NCI-H1436 treated with DMSO at 0.1 percent for 48 hours (cell line): ENCODE measurements at places on chromosomes 4 and X.

DNA sequence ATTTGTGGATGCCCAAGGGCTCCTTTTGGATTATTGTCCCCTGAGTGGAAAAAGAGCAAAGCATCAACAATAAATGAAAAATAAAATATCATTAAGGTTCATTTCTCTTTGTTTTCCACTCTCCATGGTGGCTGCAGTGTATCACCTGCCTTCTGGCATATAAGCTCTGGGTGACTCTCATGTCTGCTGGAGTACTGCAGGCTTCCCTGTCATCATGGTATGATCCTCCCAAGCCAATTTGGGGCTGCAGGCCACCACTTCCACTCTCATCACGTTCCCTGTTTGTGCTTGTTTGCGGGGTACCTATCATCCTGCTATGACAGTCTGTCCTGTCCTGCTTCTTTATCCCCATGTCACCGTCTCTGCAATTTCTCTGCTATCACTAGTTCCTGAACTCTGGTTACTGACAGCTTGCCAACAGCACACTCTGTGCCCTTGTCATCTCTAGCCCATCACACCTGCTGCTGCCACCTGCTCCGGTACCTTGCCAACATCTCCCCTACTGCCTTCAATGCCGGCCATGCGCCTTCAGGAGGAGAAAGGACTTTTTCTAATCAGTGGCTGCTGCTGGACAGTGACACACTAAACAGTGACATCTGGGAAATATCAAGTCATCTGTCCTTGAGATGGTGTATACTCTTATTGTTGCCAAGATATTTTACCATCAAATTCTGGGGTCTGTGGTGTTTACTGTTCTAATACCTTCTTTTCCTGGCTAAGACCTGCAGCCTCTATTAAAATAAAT is 23.0 kb upstream of the FGF5 start:
- DNase-seq, result no peak

DNA sequence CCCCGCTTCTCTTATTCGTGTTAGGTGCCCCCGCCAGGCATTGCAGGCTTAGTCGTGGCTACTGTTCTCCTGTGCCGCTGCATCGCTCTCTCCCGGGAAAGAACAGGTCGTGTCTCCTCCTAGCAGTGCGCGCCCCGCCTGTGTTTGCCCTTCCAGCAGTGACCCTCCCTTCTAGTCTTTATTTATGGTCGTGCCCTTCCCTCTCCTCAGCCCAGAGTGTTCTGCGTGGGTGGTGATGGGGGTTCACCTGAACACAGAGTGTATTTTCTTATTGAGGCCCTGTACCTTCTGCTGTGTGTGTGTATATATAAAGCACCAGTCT is 15.2 kb downstream of the USP11 start:
- DNase-seq, result no peak

DNA sequence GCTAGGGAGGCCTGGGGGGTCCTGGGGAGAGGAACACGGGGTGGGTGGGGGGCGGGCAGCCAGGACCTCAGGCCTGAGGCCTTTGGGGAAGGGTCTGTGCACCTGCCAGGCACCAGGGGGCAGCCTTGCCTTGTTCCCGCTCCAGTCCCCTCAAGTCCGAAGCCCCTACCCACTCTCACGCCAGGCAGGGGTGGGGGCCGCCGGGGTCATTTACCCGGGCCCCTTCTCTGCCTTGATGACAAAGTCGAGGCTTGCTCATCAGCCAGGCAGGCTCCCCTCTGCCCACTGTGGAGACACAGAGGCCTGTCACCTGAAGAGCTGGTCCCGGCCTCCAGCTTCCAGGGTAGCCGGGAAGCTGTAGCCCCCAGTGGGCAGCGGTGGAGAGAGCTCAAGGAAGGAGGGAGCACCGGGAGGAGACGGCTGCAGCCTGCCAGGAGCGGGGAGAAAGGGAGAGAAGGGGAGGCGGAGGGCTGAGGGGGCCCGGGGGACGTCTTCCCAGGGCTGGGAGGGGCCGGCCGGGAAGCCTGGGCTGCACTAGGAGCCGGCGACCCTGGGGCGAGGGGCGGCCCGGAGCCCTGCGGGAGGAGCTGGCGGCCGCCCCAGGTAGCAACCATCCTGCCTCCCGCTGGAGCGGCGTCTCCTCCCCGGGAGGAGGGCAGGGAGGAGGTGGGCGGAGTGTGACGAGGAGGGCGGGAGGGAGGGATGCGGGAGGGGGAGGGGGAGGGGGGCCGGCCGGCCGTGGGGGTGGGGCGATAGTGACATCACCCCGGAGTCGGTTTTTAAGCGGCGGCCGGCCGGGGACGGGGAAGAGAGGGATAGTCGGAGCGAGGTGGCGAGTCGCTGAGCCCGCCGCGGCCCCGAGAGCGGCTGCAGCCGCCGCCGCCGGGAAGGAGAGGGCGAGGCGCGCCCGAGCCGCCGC is at the start of gene SLC6A8:
TSS of gene SLC6A8 (plus strand) at position 806 of the 919 bp plus-strand sequence. CDS start 649 bp downstream, outside the sequence.
- peak; percentile 2 for DNase-seq

DNA sequence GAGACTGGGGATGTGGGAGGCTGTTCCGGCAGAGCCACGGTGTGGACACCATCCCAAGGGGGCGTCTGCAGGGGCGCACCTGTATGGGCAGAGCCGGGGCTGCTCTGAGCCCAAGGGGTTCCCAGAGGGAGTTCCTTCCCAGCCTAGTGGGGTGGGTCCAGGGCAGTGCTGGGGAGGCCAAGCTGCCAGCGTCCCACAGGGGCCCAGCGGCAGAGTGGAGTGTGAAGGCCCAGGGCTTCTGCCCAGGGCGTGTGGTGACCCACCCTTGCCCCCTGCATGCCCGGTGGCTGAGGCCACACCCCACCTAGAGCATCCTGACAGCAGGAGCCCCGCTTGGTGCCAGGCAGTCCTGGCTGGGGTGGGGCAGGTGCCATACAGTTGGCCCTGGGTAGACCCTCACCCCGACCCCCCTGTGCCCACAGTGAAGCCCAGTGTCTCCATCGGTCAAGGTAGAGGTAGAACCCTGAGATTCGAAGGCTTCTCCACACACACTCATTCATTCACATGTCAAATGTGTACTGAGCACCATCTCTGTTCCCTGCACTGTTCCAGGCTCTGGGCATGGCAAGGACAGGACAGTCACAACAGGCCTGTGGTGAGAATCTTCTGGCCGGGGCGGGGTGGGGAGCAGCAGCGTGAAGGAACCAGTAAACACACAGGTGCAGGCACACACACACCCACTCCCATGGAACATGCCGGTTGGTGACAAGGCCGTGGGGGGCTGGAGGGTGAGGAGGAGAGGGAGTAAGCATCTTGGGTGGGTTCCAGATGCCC is 29.2 kb downstream of the TACC3 start:
- no peak for DNase-seq

DNA sequence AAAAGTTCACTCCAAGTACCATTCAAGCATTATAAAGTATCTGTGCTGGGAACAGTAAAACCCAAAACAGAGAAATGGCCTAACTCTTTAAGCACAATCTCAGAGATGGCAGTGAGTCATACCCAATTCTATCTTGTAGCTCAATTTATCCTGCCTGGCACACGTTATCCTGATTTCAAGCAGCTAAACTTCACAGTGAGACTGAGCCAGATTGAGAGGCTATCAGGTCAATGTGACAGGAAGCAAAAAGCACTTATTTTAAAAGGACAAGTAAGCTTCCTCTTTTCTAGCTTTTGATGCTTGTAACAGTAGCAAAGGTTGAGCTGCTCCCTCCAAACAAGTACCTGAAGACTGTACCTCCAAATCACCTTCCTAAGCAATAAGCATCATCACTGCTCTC is 324.9 kb downstream of the NAF1 start:
- DNase-seq, result no peak

GRCh38 chrX:24506082-24506481 is 41.0 kb downstream of the PDK3 start:
- DNase-seq, result no peak

GRCh38 chrX:103276581-103277002 is at the start of gene TCEAL5:
Gene TCEAL5 (minus strand): TSS chrX:103276750. CDS start chrX:103274563, 2,187 bp downstream.
- no peak for DNase-seq

DNA sequence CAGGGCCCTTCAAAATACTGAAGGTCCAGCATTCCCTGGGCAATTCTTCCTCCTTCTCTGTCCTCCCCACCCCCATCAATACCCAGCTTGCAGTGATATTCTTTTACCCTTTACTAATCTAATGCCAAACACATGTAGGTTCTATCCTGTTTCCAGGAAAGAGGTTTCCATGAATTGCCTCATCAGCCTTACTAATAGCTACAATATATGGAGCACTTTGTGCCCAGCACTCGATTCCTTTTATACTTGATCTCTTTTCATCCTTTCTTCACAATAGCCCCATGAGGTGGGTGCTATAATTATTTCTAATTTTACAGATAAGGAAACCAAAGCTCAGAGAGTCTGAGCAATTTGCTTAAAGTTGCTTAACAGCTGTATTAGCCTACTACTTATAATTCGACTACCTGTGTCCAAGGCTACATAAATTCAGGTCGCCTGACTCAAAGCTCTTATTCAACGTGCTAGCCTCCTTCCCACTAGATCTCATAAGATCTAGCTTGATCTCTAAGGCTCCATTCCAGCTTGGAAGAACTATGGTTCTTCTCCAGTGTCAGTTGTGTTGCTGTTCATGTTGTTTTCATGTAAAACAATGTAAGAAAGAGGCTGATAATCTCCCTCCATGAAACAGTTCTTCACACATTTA is 229.6 kb upstream of the PGRMC2 start:
- no peak for DNase-seq

DNA sequence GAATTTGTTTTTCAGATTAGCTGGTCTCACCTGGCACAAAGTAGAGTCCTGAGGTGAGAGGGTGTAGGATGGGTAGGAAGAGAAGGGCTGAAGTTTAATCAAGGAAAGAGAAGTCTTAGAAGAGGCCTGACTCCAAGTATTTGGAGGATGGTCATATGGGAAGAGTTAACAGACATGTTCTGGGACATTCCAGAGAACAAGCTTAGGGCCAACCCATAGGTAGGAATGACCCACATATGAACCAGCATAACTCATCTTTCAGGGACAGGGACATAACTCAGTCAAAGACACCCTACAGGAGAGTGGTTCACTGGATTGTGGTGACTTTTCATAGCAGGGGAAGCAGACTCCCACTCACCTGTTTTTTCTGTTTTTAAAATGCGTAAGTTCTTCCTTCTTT is 27.9 kb upstream of the ANXA5 start:
- DNase-seq, result no peak
